ENCODE measurements at places on chromosomes 2 and 18.

DNA sequence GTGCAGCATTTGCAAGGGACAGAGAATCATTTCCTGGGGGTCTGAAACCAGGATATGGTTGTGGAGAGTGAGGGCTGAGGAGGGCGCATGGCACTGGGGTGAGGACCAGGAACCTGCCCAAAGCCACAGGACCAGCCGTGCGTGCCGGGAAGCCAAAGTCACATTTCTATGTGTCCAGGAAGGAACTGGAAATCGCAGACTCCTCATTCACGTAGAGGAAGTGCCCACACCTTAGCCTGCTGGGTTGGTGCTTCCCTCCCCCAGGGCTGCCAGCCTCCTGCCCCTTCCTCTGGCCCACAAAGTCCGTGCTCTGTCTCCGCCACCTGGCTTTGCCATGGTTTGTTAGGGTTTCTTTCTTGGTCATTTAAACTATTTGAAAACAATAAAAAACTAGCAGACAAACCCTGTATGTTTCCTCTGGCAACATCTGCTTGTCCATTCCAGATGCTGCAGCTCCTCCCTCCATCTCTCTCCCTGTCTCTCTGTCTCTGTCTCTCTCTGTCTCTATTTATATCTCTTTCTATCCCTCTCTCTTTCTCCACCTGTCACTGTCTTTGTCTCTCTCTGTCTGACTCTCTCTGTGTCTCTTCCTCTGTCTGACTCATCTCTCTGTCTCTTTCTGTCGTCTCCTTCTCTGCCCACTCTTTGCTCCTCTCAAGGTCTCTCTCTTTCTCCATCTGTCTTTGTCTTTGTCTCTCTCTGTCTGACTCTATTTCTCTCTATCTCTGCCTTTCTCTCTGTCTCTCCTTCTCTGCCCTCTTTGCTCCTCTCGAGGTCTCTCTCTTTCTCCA, 163.2 kb upstream of the TPO start:
- no peak for DNase-seq

DNA sequence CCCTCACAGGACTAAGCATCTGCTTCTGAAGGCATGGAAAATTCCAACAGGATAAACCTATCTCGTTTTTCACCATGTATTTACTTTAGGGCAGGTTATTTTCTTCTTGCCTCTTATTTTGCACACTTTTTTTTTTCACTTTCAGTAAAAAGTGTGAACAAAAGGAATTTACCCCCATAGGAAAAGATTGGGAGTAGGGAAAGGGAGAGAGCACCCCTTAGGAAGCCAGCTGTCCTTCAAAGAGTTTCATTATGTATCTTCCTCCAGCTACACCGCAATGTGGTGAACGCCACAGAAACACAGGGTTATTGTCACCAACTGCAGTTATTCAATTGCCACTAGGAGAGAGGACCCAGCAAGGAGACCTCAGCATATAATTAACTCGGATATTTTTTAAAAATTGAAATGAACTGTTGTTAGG, 286.2 kb upstream of the VRK2 start:
- DNase-seq: peak; percentile 46

GRCh38 chr2:82875858-82876257, 1583.2 kb downstream of the SUCLG1 start:
- DNase-seq: no peak

DNA sequence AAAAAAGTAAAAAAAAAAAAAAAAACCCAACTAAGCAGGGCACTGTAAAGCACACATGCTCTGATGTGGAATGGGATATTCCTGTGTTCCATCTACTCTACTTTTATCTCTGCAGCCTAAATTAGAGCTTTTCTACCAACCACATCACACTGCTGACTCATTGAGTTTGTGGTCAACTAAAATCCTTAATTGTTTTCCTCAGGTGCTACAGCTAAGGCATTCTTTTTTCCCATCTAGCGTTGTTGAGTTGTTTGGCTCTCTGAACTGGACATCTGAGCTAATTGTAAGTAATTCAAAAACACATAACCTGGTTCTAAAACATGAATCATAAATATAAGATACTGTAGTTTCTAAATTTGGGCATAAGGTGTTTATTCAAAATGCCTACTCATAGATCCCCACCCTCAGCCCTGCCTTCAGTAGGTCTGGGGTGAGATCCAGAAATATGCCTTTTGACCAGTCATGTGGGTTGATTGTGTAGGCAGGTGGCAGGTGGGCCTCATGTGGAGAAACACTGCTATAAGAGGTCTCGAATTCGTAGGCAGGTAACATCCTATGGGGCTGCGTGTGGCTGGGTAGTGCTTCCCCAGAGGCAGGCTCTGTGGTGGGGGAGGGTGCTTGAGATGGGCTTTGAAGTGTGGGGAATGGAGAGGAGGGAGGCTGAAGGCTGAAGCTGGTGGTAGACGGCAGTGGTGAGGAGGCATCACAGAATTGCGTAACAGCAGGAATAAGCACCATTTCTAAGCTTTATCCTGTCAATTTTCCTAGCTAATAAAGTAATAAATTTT, 27.2 kb downstream of the ANKRD29 start:
- peak; percentile 11 for DNase-seq

DNA sequence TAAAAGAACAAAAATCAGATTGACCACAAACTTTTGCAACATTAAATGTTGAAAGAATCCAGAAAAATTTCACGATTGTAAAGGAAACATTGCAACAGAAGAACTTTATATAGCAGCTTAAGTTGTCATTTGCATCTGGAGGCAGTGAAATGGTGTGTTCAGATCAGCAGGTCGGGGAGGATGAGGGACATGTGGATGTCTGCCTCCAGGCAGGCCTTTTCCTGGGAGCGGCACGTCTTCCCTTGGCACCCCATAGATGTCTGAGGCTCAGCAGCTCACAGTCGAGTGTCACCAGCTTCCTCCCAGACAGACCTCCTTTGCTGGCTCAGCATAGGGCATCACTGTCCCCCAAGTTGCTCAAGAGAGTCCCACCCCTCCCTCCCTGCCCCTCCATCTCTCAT, 44.3 kb upstream of the ASB1 start:
- no peak for DNase-seq

All from DMS53 (cell line).